ENCODE measurements at places on chromosomes 13 and 19.

GRCh38 chr19:51090471-51090870, 7.8 kb upstream of the KLK14 start:
- DNase-seq = no peak

GRCh38 chr19:13001502-13002165, 6.4 kb downstream of the NFIX start:
- DNase-seq = no peak

GRCh38 chr13:50162567-50162966, 147.3 kb downstream of the KCNRG start:
- DNase-seq = no peak

- no peak for DNase-seq
Measured at GRCh38 chr13:74201530-74201929, 67.3 kb upstream of the KLF12 start.

GRCh38 chr13:35473802-35474201, 2.7 kb downstream of the MAB21L1 start:
- no peak for DNase-seq

- peak; percentile 5 for DNase-seq
Measured at GRCh38 chr13:92901739-92902138, 324.9 kb upstream of the GPC6 start.

DNA sequence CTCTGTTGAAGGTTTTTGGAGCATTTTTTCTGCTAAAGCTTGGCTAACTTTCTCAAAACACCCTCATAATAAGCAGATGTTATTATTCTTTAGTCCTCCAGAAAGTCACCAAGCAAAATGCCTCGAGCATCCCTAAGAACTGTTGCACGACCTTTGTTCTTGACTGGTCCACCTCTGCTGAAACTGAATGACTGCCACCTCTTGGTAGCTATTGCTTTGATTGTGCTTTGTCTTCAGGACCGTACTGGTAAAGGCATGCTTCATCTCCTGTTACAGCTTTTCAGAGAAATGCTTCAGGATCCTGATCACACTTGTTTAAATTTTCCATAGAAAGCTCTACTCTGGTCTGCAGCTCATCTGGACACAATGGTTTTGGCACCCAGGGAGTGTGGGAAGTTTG, 254.8 kb downstream of the DCT start:
- no peak for DNase-seq

DNA sequence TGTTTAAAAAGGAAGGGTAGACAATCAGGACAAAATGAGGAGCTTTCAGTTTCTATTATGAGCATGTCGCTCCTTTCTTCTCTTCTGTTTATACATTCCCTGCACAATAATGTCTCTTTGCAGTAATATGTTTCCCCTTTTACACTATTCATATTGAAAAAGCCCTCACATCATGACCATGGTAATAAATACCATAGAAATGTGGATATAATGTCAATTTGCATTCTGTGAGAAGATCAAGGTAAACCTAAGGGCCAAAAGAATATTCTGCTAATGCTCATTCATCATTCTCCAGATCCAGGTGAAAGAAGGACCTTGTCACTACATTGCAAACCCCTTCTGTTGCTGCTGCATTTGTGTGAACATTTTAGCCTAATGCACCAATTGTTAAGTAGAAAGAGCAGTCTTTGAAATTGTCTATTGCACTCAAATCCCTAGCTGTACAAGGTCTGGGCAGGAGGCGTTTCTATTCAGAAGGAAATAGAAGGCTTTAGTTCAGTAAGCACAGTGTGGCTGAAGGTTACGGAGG, 117.6 kb upstream of the SOX21 start:
- no peak for DNase-seq

- DNase-seq = no peak
Measured at GRCh38 chr19:55339889-55340783, 460 bp downstream of the KMT5C start.
